Hindlimb muscle (tissue), 1 donor: ENCODE measurements at places on chromosomes 4 and X.

GRCh38 chr4:177077095-177077971, 232.3 kb upstream of the NEIL3 start:
- no peak for DNase-seq

- no peak for DNase-seq
Observed at GRCh38 chr4:37956941-37957340, 3.3 kb upstream of the PTTG2 start.

- DNase-seq: no peak
Observed at GRCh38 chrX:55839485-55839884, 121.9 kb downstream of the RRAGB start.

DNA sequence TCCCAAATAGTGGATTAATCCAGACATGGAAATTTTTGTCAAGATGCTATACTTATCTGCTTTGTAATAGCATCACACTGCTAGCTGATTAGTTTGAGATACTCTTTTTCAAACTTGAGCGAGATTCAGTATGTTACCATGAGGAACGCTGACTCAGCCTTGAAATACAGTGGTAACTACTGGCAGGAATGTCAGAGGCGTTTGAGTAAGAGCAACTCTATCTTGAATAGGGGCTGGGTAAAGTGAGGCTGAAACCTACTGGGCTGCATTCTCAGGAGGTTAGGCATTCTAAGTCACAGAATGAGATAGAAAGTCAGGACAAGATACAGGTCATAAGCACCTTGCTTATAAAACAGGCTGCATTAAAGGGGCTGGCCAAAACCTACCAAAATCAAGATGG, 2519.6 kb downstream of the ARAP2 start:
- DNase-seq: no peak

DNA sequence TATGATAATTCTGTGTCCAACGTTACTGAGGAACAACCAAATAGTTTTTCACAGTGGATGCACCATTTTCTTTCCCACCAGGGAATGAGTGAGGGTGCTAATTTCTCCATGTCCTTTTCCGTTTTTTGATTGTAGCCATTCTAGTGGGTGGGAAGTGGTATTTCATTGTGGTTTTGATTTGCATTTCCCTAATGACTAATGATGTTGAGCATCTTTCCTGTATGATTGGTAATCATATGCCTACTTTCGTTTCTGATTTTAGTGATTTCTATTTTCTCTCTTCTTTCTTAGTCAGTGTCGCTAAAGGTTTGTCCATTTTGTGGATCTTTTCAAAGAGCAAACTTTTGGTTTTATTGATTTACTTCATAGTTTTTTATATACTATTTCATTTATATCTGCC, 32.1 kb upstream of the TEX13D start:
- DNase-seq: no peak

- DNase-seq: no peak
Observed at GRCh38 chrX:16718824-16719333, 533 bp upstream of the SYAP1 start.

DNA sequence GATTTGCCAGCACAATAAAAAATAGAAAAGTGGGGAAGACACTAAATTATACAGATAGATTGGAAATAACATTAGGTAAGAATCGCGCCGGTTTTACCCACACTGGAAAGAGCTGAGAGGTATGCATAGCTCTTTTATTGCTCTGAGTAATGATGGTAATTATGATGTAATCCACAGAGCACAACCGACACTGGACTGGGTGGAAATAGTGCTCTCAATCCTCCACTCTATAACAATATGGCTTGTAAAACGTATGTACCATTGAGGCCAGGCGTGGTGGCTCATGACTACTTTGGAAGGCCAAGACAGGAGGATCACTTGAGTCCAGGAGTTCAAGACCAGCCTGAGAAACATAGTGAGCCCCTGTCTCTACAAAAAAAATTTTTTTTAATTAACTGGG, 104.3 kb upstream of the RAPGEF2 start:
- no peak for DNase-seq

DNA sequence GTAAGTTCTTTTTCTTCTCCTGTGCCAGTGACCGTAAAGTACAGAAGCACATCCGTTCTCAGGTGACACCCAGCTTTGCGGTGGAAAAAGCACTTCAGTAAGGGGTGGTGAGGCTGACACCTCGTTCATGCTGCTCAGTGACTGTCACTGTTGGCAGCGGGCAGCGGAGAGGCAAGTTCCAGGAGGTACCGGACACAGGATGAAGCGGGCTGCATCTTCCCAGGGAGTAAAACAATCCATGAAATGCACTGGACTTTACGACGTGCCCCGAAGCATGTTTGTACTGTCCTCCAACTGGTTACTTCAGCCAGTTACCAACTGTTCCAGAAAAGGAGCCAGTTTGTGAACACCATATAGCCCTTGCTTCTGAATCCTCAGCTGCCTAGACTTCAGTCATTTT, 110.7 kb downstream of the ZNF827 start:
- no peak for DNase-seq

DNA sequence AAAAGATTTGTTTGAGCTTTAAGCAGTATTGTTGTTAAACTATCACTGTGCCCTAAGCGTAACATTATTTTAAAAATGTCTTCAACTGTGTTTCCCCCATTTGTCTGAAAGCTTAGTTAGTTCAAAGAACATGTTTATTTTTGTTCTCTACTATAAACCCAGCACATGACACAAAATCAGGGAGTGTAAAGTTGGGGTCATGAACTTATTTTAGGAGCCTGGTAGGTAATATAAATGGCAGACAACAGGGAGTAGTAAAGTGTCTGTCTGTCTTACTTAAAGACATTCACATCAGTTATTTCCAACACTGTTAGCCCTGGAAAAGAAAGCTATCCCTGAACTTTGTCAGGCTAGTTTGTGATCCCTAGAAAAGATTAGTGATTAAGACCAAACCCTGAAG, 3.9 kb downstream of the AIMP1 start:
- DNase-seq: no peak

DNA sequence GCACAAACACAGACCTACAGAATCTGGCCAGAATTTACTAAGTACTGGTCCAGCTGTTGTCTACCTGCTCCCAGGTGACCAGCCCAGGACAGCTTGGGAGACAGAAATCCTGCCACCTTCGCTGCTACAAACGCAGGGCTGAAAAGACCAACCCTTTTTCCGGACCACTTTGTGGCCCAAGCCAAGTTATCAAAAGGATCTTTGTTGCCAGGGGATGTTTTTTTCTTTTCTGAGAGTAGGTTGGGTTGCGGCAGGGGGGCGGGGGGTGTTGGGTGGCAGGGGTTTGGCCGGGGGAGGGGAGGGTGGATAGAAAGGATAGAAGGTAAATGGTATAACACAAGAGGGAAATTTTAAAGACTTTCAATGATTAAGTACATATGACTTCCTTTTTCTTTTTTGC, 63.4 kb downstream of the STOX2 start:
- no peak for DNase-seq

DNA sequence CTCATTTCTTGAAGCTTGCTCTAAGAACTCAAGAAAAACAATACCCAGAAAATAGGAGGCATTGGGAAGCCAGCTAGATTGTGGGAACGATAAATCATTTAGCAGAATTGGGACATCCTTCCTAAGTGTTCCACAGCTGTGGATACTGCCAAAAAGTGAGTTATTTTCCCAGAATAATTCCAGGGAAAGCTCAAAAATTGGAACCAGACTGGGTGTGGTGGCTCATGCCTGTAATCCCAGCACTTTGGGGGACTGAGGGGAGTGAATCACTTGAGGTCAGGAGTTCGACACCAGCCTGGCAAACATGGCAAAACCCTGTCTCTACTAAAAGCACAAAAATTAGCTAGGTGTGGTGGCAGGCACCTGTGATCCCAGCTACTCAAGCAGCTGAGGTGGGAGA, 68.2 kb upstream of the GK2 start:
- DNase-seq: no peak

DNA sequence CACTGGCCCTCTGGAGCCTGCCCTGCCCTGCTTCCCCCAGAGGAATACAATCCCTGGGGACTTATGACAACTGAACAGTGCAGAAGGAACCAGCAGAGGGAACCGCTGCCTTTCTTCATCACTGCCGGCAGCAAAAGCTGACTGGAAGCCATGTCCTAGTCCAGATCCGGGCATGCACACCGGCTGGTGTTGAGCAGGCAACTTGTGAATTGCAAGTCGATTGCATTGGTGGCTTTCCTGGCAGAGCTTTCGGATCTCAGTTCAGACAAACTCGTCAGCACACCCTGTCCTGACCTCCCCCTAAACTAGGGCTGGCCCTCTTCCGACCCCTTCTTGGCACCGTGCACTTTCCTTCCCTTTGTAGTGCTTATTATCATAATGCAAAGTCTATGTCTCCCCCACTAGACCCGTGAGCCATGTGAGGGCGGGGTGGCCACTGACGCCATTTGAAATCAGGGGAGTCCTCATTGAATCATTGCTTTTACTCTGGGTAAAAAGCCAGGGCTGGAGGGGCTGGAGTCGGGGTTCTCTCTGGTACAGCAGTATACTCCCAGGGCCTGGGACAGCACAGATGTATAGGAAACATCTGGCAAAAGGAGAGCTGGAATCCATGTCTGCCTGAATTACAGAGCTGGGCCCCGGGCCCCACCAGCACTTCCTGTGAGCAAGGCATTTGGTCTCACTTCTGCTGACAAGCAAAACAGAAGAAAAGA, 1.8 kb downstream of the ARHGAP4 start:
- DNase-seq: no peak

DNA sequence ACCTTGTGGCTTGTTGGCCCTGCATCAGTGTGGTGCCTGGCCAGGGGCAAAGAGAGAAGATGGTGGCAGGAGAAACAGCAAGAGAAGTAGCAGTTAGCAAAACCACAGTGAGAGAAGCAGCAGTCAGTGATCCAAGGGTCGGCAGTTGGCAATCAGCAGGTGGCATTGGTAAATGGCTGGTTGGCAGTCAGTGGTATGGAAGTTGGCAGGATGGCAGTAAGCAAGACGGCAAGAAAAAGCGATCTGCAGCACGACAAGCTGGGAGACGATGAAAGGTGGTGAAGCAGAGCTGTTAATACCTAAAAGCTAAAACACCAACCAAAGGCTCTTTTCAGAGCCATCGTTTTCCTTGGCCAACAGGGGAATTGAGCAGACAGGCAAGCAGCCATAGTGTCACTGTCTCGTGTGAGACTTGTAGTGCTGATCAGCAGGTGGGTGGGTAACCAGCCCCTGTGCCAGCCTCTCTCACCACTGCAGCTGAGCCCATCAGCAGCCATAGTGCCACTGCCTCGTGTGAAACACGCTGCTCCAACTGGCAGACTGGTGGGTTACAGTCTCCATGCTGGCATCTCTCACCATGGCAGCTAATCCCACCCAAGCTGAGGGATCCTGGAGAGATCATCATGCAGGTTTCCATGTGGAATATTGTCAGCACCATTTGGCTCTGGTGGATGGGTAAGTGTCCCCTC, 2078.4 kb downstream of the PCDH7 start:
- DNase-seq: no peak

DNA sequence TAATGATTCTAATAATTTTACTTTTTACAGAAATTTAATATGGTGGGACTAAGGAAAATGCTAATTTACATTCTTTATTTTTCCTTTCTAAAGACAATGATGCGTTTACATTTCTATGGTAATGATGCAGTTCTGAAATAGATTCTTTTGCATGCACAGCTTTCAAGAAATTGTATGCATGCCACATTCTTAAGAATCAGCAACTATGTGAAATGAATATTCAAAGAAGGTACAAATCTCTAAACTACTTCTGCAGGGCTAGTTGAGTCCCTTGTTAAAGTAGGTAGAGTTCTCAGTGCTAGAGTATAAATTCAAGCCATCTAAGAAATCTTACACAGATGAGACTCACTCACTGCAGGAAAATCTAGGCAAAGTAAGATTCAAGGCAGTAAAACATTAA, 24.5 kb upstream of the GRID2 start:
- no peak for DNase-seq

- DNase-seq: no peak
Observed at GRCh38 chr4:118865091-118865708, 23.5 kb upstream of the SYNPO2 start.

GRCh38 chr4:144267084-144267483, 126.6 kb upstream of the GYPA start:
- no peak for DNase-seq

DNA sequence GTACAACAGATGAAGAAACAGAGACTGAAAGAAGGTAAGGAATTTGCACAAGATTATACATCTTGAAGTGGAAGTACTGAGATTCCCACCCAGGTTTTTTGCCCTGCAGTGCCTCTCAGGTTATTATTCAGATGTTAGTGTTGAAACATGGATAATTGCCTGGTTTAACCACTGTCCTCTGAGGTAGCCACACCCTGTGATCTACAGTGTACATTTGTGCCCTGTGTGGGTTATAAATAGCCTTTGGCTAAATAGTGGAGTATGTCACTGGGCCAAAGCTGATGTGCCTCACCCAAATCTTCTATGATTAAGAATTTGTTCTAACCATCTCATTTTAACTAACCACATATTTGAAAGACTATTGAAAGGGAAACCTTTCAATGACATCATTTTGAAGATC, 5.4 kb upstream of the ASB5 start:
- no peak for DNase-seq

- no peak for DNase-seq
Observed at GRCh38 chr4:77989968-77990367, 67.2 kb upstream of the FRAS1 start.

- no peak for DNase-seq
Observed at GRCh38 chr4:665381-665750, 8.7 kb downstream of the ATP5ME start.

- no peak for DNase-seq
Observed at GRCh38 chr4:99838927-99839326, 22.3 kb downstream of the DAPP1 start.
